ENCODE measurements at places on chromosomes 3 and 15.
A peak's percentile ranks its signal among the peaks of the same experiment; 100 is the strongest.

DNA sequence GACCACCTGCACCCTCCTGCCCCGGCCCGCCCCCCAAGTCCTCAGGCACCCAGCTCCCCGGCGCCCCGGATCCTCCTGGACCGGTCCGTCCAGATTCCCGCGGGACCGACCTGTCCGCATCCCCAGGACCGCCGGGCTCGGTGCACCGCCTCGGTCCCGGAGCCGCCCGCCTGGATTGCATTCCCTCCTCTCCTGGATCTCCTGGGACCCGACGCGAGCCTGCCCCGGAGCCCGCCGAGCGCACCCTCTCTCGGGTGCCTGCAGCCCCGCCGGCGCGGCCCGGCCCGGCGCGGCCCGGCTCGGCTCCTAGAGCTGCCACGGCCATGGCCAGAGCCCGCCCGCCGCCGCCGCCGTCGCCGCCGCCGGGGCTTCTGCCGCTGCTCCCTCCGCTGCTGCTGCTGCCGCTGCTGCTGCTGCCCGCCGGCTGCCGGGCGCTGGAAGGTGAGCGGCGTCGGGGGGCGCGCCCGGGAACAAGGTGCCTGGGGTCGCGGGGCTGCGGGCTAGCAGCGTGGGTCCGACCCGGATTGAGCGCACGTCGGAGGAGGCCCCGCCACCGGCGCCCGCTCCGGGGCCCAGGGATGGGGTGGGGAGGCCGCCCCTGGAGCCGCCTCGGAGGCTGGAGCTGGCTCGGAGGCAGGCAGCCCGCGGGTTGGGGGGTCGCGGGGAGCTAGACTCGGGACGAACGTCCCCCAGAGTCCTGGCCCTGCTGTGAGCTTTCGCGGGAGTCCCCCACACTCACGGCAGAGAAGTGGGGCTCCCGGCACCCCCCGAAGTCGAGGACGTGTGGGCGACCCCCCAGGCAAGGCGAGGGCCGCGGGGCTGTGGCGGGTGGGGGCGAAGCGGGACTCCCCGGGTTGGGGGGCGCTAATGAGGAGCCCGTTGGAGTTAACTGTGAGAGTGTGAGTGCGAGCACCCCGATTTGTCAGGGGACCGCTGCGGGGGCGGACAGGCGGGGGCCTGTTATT lies 610 bp downstream of the EPHB3 start:
- no peak for DNase-seq

- DNase-seq, result no peak
Measured at GRCh38 chr15:58049520-58050227, 15.8 kb downstream of the ALDH1A2 start.

GRCh38 chr3:58623961-58624360 lies 42.6 kb downstream of the FAM3D start:
- DNase-seq, result peak; percentile 44

- DNase-seq, result peak; percentile 86
Measured at GRCh38 chr3:21718161-21718765, 32.7 kb downstream of the ZNF385D start.

GRCh38 chr3:4722103-4722502 lies 229.0 kb downstream of the ITPR1 start:
- peak; percentile 88 for DNase-seq

DNA sequence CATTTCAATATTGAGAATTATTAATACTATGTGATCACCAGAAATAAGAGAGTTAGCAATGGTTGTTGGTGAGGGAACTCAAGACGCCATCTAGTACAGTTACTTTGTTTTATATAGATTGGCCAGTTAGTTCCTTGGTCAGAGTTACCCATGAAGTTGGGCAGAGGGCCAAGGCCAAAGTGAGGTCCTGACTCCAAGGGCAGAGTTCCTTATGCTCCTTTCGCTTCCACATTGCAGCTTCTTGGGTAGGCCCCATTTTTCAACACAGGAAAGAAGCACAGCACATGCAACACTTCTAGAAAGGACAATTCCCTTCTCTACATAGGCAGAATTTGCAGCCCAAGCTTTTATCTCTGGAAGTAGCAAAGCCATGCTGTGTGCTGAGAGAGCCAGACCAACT lies 178.6 kb downstream of the KCNAB1 start:
- DNase-seq, result no peak

- no peak for DNase-seq
Measured at GRCh38 chr3:112391648-112392047, 58.7 kb downstream of the CD200 start.

GRCh38 chr3:2456788-2457187 lies 358.1 kb downstream of the CNTN4 start:
- DNase-seq, result no peak

DNA sequence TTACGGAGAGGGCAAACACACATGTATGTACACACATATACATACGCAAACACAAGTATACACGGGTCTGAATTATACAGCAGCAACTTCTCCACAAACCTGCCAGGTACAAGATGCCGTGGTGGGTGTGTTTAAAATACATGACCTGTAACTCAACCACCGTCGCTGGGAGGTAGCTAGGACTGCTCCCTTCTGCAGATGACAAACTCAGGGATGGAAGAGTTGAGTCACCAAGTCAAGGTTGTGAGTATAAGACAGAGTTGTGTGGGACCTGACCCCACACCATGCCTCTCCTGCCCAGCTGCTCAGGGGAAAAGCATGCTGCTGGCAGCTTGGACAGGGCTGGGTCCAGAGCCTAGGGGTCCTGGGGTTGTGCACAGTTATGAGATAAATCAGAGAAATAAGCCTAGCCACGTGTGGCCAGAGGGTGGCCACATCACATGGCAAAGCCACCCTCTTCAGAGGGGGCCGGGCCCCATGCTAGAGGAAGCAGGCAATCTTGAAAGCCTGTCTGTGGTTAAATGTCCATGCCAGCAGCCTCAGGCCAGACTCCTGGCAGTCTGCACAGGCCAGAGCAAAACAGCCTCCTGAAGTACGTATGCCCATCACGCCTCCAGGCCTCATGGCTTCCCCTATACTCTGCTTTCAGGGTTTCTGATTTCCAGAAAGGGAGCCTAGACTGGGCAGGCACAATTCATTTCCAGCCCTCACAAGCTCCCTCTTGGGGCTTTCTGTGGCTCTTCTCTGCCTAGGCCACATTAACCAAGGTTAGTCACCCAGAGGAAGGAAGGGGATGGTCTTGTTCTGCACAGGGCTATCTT lies 107.7 kb upstream of the RPL32 start:
- no peak for DNase-seq

DNA sequence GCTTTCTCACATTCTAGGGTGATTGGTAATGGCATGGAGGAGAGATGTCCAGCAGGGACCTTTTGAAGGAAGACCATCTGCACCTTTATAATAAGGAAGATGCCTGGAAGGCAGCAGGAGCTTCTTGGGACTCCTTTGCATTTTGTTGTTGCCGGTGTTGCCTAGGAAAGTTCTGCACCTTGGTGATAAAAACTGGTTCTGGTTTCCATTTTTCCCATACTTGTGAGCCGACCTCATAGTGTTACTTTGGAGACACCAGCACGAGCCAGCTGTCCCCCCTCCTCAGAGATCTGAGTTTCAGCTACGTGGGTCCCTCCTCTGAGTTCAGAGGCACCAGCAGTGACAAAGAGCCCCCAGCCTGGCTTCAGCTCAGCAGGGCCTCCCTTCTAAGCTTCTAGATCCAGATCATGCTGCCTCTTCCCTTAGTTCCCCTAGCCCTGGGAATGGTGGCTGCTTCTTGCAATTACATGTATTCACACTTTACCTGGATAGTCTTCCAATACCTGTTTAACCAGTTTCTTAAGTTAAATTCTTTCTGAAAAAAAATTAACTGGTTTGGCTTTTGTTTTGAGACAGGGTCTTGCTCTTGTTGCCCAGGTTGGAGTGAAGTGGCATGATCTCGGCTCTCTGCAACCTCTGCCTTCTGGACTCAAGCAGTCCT lies 18.0 kb upstream of the FSTL1 start:
- no peak for DNase-seq

GRCh38 chr15:53549697-53550305 lies 209.7 kb downstream of the WDR72 start:
- no peak for DNase-seq

- no peak for DNase-seq
Measured at GRCh38 chr3:51959651-51960050, 4.5 kb downstream of the GPR62 start.

- no peak for DNase-seq
Measured at GRCh38 chr3:111666041-111666735, 71.0 kb upstream of the ZBED2 start.

DNA sequence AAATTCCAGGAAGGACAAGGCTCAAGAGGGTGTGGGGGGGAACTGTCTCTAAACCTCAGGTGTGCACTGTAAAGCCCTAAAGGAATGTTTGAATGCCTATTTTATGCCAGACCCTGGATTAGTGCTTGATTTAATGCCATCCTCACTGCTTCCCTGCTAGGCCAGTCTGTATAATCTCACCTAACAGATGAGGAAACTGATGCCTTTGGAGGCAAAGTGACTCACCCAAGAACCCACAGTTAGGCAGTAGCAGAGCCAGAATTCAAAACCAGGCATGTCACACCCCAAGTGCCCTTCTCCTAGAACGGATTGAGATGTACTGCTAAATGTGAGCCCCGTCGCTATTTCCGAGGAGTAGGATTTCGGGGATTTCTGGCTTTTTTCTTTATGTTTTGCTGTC lies 7.8 kb downstream of the CAMK1 start:
- DNase-seq, result no peak

DNA sequence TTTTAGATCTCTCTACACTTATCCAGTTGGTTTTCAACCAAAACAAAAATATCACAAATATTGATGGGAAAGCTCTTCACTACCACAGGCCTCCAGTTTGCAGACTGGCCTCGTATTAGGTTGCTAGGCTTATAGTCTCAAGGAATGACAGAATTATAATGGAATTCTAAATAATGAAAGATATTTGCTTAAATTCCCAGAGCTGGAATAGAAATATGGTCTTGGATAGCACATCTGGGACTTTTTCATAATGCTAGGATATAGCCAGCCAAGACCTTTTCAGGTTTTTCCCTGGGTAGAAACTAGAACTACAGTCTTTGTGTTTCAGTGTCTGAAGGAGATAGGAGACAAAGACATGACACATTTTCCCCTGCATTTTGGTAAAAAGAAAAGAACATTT lies 121.9 kb upstream of the STAC start:
- no peak for DNase-seq

- DNase-seq, result no peak
Measured at GRCh38 chr15:60554494-60554893, 75.6 kb upstream of the ICE2 start.

DNA sequence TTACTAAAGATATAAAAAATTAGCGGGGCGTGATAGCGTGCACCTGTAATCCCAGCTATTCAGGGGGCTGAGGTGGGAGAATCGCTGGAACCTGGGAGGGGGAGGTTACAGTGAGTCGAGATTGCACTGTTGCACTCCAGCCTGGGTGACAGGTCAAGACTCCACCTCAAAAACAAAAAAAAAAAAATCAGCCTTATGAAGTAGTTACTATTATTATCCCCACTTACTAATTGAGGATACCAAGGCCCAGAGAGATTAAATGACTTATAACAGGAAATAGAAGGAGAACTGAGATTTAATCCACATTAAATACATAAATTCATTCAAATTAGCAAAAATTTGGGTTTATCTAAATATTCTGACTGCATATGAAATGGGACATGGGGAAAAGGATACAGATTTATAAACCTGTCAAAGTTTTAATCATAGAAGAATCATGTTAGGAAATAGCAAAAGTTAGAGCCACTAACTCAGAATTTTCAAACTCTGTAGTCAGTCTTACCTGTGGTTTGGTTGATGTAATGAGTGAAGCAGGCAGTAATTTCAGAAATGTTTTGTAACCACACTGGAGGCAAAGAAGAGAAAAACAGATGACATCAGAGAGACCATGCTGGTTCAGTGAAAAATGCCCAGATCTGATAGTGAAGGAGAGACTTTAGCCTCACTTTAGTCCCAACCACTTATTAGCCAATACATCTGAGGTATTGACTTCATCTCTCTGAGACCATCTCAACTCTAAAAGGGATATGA lies 25.0 kb upstream of the ACAP2 start:
- DNase-seq, result peak; percentile 88

DNA sequence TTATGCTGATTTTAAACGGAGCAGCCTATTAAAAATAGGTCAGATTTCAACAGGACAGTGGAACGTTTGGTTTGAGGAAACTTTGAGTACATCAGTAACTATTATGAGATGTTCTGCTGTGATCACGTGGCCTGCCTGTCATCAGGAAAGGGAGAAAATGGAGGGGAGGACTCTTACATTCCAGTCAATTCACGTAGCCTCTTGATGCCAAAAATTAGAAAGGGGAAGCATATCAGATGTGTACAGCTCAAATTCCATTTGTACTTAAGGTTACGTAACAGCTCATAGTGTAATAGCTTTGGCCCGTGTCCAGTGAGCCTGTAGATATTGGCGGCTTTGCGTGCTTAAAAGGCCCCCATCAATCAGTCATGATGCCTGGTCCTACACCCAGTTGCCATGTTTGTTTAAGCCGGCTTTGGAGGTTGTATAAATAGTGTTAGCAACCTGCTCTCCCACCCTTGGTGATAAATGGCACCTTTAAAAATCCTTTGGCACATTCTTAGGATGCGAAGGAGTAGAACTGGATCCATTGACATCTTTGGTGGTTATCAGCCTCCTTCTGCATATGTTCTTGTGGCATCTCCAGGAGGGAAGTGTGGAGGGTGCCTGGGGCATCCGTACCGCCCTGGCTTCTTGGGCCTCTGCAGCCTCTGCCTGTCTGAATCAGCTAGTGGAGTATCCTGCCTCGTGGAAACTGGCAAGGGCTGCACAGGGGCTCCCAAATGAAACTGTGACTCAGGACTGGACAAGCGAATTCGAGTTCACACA lies 163.9 kb downstream of the THSD4 start:
- DNase-seq, result peak; percentile 99

GRCh38 chr3:126679831-126680666 lies 24.0 kb upstream of the CHCHD6 start:
- DNase-seq, result no peak

DNA sequence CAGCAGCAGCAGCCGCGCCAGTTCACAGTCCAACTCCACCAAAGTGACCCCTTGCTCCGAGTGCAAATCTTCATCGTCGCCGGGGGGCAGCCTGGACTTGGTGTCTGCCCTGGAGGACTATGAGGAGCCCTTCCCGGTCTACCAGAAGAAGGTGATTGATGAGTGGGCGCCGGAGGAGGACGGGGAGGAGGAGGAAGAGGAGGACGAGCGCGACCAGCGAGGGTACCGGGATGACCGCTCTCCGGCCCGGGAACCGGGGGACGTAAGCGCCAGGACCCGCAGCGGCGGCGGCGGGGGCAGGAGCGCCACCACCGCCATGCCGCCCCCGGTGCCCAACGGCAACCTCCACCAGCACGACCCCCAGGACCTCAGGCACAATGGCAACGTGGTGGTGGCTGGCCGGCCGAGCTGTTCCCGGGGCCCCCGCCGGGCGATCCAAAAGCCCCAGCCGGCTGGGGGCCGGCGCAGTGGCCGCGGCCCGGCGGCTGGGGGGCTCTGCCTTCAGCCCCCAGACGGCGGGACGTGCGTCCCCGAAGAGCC lies 224.1 kb upstream of the IL12A start:
- no peak for DNase-seq

- DNase-seq, result peak; percentile 98
Measured at GRCh38 chr3:177516158-177517011, 319.1 kb upstream of the TBL1XR1 start.

Data from choroid plexus epithelial cell (primary cell).